ENCODE measurements at places on chromosomes 2 and 18. TPM values are rescaled to one million over a fixed set of nuclear protein-coding genes. Genes with fewer than 3 reads are reported as not detected.

The SCLY gene
- 11.2 TPM for total RNA-seq

The PRSS56 gene
- total RNA-seq: not detected

The ATF2 gene
- total RNA-seq: 75.7 TPM

The CDH2 gene
- total RNA-seq: 0.52 TPM

The IGFBP5 gene
- 1,050 TPM for total RNA-seq

The ACVR1 gene
- total RNA-seq: 60.1 TPM

Measured in articular chondrocyte of knee joint (primary cell).